ENCODE measurements at places on chromosomes 2 and 18.

DNA sequence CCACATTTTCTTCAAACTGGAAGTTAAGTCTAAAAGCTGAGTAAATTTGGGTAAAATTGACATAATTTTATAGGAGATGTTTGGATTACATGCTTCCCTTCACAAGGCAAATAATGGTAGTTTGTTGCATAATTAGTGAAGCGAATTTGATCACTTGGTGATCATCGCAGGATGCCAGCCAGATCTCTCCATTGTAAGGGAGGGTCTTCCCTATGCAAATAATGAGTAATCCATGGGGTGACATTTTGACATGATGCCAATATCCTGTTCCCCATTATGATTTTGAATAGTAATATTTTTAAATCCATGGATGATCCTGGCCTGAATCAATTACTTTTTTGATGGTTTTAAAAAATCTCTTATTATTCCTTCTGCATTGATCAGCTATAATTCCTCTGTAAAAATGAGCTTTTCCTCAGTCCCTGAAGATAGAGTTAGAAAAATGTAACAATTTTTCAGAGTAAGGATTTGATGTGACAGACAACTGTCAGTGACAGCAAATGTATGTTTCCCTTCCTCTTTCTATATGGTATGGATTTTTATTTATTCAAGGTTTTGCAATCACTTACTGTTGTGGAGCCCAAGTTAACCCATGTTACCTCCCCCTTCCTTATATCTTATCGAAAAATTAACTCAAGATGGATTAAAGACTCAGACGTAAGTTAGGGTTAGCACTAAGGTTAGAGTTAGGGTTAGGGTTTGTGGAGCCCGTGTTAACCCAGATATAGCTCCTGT is 21.4 kb downstream of the CCL20 start:
- DNase-seq: no peak

DNA sequence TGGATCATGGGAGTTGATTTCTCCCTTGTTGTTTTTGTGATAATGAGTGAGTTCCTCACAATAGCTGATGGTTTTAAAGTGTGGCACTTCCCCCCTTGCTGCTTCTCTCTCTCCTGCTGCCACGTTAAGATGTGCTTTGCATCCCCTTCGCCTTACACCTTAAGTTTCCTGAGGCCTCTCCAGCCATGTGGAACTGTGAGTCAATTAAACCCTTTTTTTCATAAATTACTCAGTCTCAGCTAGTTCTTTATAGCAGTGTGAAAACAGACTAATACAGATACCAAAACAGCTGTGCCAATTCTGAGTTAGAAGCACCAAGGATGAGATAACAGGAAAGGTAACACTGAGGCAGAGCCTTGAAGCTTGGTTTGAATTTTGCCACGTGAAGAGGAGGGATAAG is 44.7 kb downstream of the ITSN2 start:
- DNase-seq: no peak

DNA sequence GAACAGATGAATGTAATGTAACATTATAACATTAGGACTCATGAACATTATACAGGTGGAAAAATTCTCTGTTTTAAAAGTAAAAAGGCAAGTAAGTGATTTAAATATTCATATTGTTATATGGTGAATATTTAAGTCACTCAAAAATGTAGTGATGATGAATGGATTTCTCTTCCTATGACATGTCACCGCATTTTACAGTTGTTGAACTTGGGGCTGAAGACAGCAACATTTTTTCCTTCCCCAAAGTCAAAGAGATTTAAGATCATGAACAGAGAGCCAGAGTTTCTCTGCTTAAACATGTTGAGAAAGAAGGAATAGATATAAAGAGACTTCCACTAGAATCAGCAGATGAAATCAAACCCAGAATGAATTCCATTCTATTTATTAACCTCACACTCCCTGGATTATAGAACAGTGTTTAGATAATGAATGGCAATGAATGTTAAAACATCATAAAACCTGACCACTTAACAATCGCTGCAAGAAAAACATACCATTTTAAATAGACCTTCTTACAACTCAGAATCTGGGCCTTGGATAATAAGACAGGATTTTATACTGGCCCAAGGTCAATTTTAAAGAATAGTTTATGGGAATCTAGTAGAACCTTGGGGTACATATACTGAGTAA is 163.6 kb upstream of the SIX2 start:
- no peak for DNase-seq

GRCh38 chr2:232537079-232537478 is 2.4 kb upstream of the CHRNG start:
- peak; percentile 50 for DNase-seq

GRCh38 chr2:23465936-23466335 is 81.0 kb downstream of the KLHL29 start:
- DNase-seq: no peak

DNA sequence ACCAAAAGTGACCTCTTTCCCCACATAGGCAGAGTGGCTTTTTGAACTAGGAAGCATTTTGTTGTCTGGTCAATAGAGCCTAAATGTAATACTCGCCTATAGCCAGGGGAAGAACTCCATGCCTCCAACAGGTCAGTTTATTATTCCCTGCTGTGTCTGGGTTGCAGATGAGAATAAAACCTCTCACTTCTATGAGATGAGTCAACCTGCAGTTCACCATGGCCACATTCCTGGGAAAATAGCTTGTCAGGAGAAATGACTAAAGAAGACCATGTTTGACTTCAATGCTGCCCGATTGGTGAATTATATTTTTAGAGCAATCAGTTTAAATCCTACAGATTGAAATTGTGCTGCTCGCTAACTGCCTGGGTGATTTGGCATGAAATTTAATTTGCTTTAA is 46.7 kb upstream of the LRRTM1 start:
- DNase-seq: no peak

- DNase-seq: no peak
These were observed 723.4 kb upstream of the LRRTM4 start for GRCh38 chr2:78245394-78246135.

GRCh38 chr2:127043367-127044164 is 63.4 kb downstream of the BIN1 start:
- DNase-seq: no peak

GRCh38 chr2:215360596-215360995 is 48.7 kb downstream of the ATIC start:
- no peak for DNase-seq

DNA sequence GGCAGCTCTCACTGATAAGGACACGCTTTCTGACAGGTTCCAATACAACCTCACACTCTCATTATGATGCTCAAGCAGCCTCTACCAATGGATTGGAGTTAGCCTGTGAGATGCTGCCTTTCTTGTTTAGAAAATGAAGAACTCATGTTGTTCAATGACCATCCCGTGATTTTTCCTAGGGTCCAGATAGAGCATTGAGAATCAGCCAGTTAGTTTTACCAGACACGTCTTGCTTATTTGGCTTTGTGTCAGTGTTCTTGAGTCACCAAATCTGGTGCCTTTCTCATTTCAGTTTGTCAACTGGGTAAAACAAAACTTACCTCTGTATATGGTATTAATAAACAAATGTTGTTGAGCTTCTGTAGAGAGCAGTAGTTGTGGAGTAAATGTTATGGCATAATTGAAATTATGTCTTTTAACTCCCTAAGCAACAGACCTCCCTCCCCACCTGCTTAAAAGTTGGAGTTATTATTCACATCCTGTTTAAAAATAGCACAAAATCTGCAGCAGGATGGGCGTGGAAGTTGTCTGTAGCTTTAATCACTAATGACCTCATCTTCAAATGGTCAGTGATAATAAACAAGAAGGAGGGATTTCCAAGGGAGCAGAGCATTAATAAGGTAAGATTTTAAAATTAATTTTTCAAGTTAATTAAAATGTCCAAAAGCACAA is 167.3 kb downstream of the HRH4 start:
- no peak for DNase-seq

GRCh38 chr2:236352761-236353593 is 88.8 kb upstream of the ASB18 start:
- no peak for DNase-seq

- DNase-seq: peak; percentile 15
These were observed 37.8 kb upstream of the CCDC150 start for GRCh38 chr2:196601430-196602306.

DNA sequence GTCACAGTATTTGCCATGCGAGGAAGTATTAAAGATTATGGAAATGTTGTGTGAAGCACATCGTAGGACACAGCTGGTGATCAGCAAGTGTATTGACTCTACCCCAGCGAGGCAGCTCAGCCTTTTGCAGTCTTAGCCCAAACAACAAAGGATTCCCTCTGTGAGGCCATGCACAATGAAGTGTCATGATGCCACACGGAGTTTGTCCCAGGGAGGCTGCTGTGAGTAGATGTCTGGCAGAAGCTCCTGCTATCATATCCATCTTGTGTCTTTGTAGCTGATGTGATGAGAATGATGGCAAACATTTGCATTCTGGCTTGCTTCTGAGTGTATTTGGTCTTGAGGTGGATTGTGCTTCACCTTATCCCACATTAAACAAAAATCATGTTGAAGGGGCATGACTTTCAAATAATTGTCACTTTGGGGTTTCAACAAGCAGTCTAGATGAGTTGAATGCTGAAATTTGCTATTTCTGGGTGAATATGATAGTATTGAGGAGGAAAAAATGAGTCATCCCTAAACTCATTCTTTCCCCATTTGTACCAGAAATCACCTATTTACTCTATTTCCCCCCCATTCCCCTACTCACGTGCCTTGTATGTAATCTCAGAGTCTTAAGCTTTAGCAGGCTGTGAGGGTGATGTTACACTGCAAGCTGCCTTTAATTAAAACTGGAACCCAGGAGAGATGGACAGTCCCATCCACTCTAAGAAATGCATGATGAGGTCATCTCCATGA is 273.5 kb downstream of the RNF144A start:
- DNase-seq: no peak

- peak; percentile 20 for DNase-seq
These were observed 1.1 kb downstream of the ATAD2B start for GRCh38 chr2:23925702-23926289.

DNA sequence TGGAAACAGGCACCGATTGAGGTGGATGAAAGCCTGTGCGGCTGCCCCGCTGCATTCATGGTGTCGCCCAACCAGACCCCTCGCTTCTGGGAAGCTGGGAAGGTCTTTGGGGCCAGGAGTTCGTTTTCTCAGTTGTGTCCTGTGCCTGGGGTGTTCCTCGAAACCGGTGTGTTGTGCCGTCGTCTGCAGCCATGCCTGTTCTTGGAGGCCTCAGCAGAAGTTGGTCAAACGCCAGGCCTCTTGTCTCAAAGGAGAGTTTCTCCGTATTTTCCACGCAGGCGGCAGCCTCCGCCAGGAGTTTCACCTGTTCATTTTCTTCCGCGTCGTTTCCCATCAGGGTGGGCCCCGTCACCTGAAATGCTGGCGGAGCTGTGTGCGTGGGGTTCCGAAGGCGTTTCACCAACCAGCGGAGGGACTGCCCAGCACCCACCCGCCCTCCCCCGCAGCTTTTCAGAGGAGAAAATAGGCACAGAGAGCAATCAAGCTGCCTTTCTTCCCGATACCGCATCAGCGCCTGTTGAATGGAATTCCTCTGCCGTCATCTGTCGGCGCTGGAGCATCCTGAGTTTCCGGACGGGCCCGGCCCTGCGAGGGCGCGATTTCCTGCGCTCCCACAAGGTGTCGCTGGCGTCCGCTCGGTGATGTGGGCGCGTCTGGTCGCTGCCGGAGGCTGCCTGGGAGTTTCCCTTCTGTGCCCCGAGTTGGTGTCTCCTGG is 17.0 kb upstream of the NFATC1 start:
- peak; percentile 75 for DNase-seq

- no peak for DNase-seq
These were observed 108.5 kb downstream of the VAPA start for GRCh38 chr18:10022365-10022764.

GRCh38 chr2:134401789-134402188 is 147.9 kb downstream of the MGAT5 start:
- DNase-seq: no peak

DNA sequence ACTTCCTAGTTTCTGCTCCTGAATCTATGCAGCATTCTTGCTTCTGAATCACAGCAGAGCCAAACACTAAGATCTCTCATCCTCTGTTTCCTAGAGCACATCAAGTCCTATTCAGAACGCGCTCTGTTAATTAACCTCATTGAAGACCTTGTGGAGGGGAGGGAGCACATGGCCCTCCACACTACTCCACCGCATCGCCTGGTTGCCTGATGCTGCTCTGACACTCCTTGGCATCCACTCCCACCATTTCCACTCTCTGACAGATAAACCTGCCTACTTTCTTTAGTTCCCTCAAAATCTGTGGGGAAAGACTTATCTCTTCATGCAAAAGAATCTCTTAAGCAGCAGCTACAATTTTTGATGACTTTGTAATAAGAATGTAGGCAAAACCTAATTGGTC is 802.3 kb upstream of the GYPC start:
- no peak for DNase-seq

DNA sequence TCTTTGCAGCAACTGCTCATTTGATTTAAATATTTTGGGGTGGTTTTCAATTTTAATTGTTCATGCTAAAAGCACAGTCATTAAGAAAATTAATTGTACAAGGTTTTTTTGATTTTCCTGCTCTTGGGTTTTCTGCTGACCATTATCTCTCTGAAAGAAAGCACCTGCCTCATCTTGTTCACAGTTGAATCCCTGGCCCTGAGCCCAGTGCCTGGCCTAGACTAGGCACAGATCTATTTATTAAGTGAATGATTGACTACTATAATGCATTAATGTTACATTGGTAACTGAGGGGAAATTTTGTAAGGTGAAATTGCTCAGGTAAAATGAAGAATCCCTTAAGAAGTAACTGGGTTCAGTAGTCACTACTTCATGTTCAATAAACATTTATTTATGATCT is 22.0 kb downstream of the IL1RL2 start:
- no peak for DNase-seq

DNA sequence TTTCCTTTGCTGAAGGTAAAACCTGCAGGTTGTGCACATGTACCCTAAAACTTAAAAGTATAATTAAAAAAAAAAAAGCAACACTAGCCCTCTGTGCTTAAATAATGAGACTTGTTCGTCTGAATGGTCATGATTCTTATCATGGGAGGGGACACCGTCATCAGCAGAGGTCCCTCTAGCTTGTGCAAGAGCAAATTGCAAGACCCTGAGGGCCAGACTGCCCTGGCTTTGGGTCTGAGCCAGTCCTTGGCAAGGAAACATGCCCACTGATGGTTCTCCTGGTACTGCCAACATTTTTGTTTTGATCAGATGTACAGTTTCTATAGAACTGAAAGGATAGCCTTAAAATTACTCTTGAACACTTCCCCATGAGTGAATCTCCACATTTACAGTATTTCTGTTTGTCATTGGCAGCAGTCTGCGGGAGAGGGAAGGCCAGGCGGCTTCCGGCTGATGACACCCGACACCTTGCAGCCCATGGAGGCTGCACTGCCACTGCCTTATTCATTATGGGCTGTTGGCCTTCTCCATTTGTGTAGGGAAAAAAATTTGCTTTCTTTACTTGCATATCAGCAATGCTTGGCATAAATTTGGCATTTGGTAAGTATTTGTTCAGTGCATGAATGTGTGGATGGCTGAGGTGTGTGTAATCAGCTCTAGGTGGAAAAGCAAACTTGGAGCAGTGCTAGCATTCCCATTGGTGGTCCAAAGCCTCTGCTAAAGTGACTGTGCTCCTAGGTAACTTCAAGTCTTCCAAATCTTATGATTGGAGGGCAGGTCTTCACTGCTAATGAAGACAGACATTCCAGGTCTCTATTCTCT is 161.6 kb upstream of the ALKAL2 start:
- DNase-seq: no peak

All from HEK293T (cell line).